ENCODE measurements at places on chromosomes 6 and 20. TPM values are rescaled to one million over a fixed set of nuclear protein-coding genes. Genes with fewer than 3 reads are reported as not detected.

DNA sequence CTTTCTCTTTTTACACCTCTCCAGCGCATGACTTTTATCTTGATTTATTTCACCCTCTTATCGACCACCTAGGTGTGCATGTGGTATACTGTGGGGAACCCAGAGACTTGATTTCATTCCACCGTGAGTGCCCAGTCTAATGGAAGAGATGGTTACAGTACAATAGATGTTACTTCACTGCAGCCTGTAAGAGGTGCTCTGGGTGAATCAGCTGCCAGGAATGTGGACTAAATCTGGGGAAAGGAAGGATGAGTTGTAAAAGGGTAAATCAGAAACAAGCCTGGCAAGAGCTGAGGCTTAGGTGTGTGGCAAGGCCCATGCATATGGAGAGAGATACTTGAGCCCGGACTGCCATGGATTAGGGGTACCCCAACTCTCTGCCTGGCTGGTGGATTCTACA lies 7.4 kb downstream of the STK35 start:
- H3K4me3 ChIP-seq, result no peak overlapping the region
- H3K36me3 ChIP-seq, result peaks cover 61% of the 10 kb centered on the region
- no peak overlapping the region for H3K27ac ChIP-seq
- no peaks in the 10 kb centered on the region for H3K4me1 ChIP-seq
- no peak for DNase-seq

DNA sequence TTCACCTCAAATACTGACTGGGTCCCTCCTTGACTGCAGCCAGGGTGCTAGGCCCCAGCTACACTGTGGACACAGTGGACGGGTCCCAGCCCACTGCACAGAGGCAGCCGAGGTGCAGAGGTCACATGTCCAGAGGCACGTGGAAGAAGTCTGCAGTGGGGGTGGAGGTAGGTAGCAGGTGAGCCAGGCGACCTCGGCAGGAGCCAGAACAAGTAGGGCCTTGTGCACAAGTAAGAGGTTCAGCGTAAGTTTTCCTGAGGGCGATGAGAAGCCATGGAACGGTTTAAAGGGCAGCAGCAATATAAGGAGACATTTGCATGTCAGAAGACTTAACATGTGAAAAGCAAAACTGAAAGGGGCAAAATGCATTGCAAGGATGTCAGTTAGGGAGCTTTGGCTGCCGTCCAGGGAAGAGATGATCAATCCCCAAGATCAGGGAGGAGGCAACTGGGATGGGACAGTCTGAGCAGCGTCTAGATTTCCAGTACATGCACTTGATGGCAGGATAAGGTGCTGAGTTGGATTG lies 49.7 kb upstream of the SNX9 start:
- peaks cover 5% of the 10 kb centered on the region for H3K4me1 ChIP-seq
- no peak overlapping the region for H3K27ac ChIP-seq
- H3K27me3 ChIP-seq, result no peaks in the 10 kb centered on the region
- H3K4me3 ChIP-seq, result no peak overlapping the region
- DNase-seq, result no peak
- H3K36me3 ChIP-seq, result peaks cover 8% of the 10 kb centered on the region

DNA sequence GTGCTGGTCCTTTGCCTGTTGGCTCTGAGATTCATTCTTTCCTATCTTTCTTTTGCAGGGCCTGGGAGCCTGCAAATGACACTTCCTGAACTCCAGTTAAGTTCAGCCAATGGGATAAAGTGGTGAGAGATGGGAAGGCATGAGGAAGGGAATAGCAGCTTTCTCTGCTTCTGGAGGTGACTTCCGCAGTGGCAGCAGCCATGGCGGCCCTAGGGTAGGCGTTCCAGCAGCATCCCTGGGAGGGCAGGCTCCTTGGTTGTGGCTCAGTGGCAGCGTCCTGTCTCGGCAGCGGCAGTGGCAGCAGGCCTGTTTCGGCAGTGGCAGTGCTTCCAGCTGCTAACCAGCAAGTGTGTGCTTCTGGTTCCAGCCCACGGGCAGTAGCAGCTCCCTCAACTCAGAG lies 7.3 kb upstream of the MDFI start:
- DNase-seq, result no peak
- H3K27me3 ChIP-seq, result no peaks in the 10 kb centered on the region
- H3K27ac ChIP-seq, result no peak overlapping the region

- no peaks in the 10 kb centered on the region for H3K27me3 ChIP-seq
- H3K27ac ChIP-seq, result no peak overlapping the region
Observed at GRCh38 chr6:147213772-147214171, 9.6 kb downstream of the STXBP5 start.

- H3K4me1 ChIP-seq, result no peaks in the 10 kb centered on the region
- H3K27ac ChIP-seq, result no peak overlapping the region
- 0 out of 3 replicates have a peak overlapping the region, but pooled peaks have one; percentile 1 for H3K4me3 ChIP-seq
- no peaks in the 10 kb centered on the region for H3K27me3 ChIP-seq
- peak; percentile 56 for DNase-seq
Observed at GRCh38 chr20:25148181-25148981, 47.1 kb upstream of the ENTPD6 start.

SLC16A10 gene
- total RNA-seq, result 9.3 TPM

GPSM3 gene
- 12.0 TPM for total RNA-seq

ENPP3 gene
- total RNA-seq, result 0.15 TPM

ATAT1 gene
- 19.6 TPM for total RNA-seq

RBCK1 gene
- total RNA-seq, result 46.8 TPM

BTN1A1 gene
- 0.15 TPM for total RNA-seq

SLC35D3 gene
- 0.57 TPM for total RNA-seq

CALHM5 gene
- total RNA-seq, result 0.02 TPM

Measured in H9 (cell line).